ENCODE measurements at places on chromosomes 7 and 10.
A peak's percentile ranks its signal among the peaks of the same experiment; 100 is the strongest.

DNA sequence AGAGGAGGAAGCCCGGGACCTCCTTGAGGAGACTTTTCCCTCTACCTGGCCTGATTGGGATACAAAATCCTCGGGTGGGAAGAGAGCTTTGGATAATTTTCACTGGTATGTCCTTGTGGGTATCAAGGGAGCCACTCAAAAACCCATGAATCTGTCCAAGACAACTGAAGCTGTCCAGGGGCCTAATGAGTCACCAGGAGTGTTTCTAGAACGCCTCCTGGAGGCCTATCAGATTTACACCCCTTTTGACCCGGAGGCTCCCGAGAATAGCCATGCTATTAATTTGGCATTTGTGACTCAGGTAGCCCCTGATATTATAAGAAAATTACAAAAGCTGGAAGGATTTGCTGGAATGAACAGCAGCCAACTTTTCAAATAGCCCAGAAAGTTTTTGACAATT lies 38.6 kb downstream of the ZNF25 start:
- DNase-seq: no peak

DNA sequence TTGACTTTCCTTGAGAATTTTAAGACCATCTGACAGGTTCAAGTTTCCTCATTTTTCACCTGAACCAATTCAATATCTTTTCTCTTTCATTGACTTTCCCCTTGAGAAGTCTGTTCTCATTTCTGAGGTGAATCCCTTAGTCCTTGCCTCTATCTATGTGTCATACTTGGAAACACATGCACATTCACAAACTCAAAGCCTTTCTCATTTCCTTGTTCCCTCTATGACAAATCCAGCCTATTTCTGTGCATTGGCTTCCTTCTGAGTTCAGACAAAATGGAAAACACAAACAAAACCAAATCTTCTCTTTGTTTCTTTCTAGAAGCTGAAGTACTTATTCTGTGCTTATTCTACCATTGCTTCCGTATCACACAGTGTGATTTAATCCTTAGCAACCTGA lies 13.8 kb downstream of the PTTG1IP2 start:
- DNase-seq: no peak

DNA sequence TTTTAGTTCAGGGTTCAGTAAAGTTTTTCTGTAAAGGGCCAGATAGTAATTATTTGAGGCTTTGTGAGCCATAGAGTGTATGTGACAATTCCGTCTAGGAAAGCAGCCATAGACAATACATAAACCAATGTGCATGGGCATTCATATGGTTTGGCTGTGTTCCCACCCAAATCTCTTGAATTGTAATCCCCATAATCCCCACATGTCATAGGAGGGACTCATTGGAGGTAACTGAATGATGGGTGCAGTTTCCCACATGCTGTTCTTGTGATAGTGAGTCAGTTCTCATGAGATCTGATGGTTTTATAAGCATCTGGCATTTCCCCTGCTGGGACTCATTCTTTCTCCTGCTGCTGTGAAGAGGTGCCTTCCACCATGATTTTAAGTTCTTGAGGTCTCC lies 29.9 kb downstream of the SEC61G start:
- DNase-seq: no peak

GRCh38 chr7:133706016-133706415 lies 421.1 kb upstream of the LRGUK start:
- no peak for DNase-seq

DNA sequence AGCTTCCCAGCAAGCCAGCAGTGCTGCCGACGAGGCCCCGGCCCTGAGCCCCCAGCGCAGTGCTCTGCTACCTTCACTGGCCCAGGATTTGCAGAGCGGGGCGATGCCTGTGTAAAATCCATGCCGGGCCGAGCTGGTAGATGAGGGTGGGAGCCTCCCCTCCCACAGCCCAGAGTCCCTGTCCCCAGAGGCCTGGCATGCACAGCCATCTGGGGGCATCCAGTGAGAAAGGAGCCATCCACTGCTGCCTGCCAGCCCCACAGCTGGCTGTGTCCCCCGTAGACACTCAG lies 116.7 kb downstream of the RGS10 start:
- DNase-seq: no peak

GRCh38 chr7:78149787-78150186 lies 351.2 kb downstream of the PHTF2 start:
- DNase-seq: no peak

GRCh38 chr10:13993169-13993568 lies 337.6 kb downstream of the FRMD4A start:
- no peak for DNase-seq

DNA sequence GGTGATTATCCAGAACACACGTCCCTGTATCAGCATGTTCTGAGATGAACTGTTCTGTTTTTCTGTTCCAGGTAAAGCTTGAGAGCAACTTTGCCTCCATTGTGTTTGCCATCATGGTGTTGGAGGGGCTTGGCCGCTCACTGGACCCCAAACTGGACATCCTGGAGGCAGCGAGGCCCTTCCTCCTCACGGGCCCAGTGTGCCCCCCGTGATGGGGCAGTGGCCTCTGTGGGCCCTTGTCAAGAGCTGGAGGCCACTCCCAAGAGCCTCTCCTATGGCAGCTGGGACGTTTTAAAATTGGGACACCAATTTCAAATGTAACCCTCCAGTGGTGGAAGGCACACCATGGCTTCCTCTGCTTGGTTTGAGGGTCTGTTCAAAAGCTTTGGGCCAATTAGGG lies 1.9 kb upstream of the NDUFB2 start:
- no peak for DNase-seq

DNA sequence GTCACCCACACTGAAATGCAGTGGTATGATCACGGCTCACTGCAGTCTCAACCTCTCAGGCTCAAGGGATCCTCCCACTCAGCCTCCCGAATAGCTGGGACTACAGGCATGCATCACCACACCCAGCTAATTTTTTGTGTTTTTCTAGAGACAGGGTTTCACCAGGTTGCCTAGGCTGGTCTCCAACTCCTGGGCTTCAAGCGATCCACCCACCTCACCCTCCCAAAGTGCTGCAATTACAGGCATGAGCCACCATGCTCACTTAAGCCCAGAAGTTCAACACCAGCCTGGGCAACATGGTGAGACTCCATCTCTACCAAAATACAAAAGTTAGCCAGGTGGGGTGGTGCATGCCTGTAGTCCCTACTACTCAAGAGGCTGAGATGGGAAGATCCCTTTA lies 33.5 kb downstream of the GDI2 start:
- no peak for DNase-seq

- no peak for DNase-seq
Measured at GRCh38 chr10:62919776-62920175, 103.6 kb upstream of the EGR2 start.

DNA sequence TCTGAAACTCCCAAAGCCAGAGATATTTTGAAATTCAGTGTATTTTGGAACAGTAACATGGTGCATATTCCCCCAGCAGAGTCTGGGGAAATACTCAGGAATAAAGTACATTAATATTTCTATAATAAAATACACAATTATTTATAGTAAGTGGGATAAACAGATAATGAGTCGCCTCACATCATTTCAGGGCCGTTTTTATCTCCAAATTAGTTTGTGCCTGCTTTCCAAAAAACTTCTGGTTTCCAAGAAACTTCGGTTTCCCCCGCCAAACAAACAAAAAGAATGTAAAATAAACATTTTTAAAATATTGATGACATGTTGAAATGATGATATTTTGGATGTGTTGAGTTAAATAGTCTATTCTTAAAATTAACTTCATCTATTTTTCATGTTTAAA lies 48.2 kb downstream of the AFAP1L2 start:
- DNase-seq: no peak

GRCh38 chr10:75355706-75356105 lies 45.9 kb downstream of the ZNF503 start:
- DNase-seq: no peak

GRCh38 chr10:23367896-23368595 lies 23.4 kb upstream of the C10orf67 start:
- no peak for DNase-seq

DNA sequence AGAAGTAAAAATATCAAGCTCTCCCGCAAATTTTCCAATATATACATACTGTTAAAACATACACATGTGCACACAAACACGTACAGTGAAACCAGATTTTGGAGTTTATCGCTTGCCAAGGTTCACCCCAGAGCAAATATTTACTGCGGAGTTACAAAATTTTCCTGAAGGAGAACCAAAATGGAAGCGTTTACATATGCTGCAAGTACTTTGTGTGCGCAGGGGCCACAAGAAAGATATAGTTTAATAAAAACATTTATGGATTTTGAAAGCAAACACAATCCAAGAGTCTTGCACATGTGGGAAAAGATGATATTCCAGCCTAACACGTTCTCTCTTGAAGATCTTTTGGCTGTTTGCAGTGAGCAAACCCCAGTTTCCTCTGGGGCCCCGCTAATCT lies 301.3 kb upstream of the NFE2L3 start:
- no peak for DNase-seq

- DNase-seq: peak; percentile 3
Measured at GRCh38 chr7:29146057-29146706, at the start of gene CPVL. Gene CPVL (minus strand): TSS chr7:29146537. CDS start chr7:29121061, 25,476 bp downstream.

DNA sequence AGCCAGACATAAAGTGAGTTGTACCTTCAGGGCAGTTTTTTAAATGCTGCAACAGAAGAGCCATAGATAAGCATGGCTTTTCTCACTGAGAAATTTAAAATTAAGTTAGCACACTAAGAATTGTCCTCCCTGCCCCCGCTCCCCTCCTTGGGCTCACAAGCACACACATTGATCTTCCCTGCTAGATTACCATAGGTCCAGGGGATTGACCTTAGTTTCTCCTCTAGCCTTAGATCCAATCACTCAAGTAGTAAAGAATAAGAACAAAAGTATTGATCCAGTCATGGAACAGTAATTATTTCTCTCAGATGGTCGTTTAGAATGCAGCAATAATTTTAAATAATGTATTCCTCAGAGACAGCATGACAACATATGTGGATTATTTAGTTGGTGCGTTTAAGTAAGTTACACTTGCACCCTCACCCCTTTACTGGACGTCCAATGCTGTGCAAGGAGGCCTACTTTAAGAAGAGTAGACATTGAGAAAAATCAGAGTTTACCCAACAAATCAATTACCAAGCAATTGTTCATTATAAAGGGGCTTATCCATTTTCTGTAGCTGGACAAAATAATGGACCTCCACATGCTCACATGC lies 683.5 kb upstream of the GALNT17 start:
- DNase-seq: no peak

- DNase-seq: no peak
Measured at GRCh38 chr10:598415-599170, 90.9 kb downstream of the DIP2C start.

All from activated CD4-positive, alpha-beta T cell treated with anti-CD3 and anti-CD28 coated beads for 48 hours (primary cell).